Naive thymus-derived CD4-positive, alpha-beta T cell (primary cell): ENCODE measurements at places on chromosomes 7 and 10. TPM values are rescaled to one million over a fixed set of nuclear protein-coding genes. Genes with fewer than 3 reads are reported as not detected.

Gene CFAP70
- total RNA-seq: 4.9 TPM

Gene GPC2
- 18.2 TPM for total RNA-seq

DNA sequence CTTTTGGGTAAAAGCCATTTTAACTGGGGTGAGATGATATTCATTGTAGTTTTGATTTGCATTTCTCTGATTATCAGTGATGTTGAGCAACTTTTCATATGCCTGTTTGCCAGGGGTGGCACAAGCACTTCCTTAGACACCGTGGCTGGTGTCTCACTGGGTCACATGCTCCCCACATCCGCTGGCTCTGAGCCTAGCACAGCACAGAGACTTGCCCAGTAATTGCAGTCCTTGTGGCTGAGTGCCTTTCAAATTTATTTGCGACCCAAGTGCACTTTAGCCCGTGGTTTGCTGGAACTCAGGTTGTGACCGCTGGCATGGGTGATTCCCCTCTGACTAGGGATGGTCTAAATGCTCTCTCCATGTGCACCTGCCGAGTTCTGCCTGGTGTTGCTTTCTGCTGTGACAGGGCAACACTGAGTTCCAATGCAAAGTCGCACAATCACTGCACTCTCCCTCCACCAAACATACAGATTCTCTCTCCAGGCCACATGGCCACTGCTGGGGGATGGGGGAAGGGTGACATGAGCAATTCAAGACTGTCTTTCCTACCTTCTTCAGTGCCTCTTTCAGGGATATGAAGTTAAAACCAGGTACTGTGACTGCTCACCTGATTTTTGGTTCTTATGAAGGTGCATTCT lies 66.5 kb downstream of the ZNF277 start:
- no peak for DNase-seq

Gene DOCK1
- 0.53 and 1.2 TPM in 2 replicates for total RNA-seq

GRCh38 chr7:158323741-158324396 lies 263.8 kb downstream of the PTPRN2 start:
- no peak for DNase-seq

Gene SAP25
- 29.1 and 31.5 TPM in 2 replicates for total RNA-seq

DNA sequence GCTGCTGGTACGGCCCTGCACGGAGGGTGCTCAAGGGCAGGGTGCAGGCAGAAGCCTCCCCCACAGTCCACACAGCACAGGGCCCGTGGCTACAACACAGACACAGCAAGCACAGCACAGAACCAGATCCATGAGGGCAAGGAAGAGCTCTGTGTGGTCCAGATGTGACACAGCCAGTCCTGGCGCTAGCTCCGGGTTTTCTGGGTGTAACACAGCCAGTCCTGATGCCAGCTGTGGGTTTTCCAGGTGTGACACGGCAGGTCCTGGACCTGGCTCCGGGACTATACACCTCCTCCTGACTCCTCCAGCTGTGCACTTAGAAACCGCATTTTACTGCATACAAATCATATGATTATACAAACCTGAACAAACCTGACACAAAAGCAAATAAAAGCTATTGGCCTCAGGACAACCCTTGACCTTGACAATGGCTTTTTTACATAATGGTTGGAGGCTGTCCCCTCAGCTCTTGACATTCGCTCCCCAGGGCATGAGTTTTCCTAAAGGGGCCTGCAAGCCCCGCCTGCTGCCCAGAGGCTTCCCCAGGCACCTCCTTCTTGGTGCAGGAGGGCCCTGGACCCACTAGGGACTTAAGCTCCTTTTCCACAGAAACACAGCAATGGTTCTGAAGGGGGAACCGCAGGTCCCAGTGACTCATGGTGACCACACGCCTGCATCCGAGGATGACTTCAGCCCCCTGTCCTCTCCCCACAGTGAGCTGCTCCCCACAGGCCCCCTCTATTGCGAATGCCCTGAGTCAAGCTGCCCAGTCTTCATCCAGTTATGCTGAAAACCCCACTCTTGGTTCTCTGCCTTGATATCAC lies 209.6 kb downstream of the PTPRN2 start:
- DNase-seq: no peak

Gene THNSL1
- 1.4 TPM for total RNA-seq

GRCh38 chr7:92133133-92133736 lies 1.0 kb downstream of the CYP51A1 start:
- no peak for DNase-seq

DNA sequence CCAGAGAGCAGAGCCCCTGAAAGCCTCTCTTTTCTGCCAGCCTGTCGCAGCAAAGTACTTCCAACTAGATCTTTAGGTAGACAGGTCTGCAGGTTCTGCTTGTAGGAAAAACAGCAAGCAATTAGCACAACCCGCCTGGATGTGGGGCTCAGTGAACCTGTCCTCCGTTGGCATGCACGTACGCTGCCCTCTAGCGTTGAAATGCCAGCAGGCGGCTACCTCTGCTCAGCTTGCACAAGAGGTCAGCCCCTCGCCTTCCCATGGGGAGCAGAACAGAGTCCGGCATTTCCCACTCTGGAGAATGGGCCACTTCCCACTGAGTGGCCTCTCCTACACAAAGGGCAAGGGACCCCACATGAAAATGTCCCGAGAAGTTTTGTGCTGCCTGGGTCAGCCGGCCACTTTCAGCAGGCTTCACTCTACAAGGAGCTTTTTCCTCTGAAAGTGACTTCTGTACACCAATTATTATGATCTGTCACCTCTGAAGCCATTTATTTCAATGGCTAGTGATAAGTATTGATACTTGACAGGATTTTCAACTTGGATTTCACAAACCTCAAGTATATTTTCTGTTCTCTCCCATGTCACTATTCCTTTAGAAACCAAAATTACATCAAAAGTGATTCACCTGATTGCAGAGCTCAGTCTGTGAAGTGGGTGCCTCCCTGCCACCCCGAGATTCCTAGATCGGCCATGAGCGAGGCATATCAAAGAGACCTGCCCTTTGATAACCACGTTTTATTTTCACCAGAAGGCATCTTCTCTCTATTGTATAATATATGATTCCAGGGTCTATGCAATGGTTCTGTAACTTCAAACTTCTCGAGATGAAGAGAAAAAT lies 56.7 kb downstream of the JCAD start:
- DNase-seq: peak; percentile 35

Gene SMNDC1
- 36.5 TPM for total RNA-seq

DNA sequence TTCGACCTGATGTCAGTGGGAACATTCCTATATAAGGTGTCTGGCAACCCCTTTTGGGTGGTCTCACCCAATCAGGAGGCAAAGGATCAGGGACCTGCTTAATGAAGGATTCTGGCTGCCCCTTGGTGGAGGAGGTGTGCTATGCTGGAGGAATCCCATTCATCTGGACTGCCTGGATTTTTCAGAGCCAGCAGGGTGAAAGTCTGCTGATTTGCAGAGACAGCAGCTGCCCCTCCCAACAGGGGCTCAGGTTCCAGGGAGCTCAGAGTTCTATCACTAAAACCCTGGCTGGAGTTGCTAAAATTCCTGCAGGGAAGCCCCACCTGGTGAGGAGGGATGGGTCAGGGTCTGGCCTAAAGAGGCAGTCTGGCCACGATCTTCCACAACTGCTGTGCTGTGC lies 398.5 kb upstream of the CNTNAP2 start:
- DNase-seq: no peak

GRCh38 chr10:484441-484924 lies 205.0 kb downstream of the DIP2C start:
- DNase-seq: peak; percentile 5
